Activated CD4-positive, CD25-positive, alpha-beta regulatory T cell treated with anti-CD3 and anti-CD28 coated beads, Interleukin-2, amount 50 U/mL, for 24 hours (primary cell): ENCODE measurements at places on chromosomes 11 and 22.

DNA sequence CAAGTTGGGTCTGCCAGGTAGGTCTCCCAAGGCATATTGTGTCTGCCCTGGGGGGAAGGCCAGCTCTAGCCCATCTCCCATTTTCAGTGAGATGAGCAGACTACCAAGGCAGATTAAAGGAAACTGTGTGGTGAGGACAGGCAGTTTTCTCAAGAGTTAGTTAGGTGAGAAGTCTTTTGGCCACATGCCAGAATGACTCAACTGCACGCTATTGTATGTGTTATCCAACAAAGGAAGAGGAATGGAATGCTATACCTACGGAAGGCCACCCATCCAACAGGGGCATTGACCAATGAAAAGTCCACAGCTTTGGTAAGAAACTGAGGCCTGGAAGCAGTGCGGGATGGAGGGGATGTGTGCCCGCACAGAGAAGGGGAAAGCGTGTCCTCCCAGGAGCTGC, 941.7 kb downstream of the NTM start:
- no peak for ATAC-seq

- ATAC-seq: peak; percentile 28
These were observed 754 bp downstream of the NUP50 start for GRCh38 chr22:45164270-45165088.

DNA sequence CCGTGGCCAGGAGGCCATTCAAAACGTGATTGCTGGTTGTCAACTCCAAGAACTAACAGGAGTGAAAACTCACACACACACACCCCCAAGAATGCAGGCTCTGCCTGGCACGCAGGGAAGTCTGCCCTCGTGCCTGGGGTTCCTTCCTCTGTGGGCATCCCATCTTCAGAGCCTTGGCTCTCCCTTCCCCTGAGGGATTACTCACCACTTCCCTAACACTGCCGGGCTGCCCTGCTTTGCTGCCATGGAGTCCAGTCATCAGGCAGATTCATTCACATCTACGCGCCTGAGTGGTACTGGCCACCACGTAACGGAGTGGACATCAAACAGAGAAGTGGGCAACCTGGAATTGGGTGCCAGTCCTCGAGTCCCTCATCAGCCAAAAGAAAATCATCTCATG, 120.7 kb upstream of the TMEM45B start:
- ATAC-seq: no peak

DNA sequence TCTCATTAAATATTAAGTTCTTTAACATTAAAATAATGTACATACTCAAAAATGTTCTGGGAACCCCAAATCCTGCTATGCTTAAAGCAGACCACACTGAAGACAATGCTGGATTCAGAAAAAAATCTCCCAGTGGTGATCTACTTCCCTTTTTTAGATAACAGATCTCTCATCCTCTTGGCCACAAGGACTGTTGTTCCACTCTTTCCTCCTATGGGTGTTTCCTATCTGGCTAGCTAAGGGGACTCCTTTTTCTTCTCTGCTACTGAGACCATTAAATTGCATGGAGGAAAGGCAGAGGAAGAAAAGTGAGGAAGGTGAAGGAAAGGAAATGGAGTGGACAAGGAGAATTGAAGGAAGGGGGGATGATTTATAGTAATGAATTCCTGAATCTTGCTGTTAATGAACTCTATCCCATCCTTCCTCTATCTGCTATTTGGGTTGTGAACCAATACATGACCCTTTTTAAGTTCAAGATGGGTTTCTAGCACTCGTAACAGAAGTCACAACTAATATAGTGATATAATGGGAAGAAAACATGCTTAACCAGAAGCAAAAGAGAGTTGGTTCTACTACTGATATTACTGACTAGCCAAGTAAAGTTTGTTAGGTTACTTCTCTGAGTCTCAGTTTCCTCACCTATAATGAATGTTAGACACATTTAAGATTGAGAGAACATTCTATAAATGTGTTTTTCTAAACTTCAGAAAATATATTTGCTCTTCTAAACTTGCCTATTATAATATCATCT, 53.2 kb downstream of the PIK3C2A start:
- no peak for ATAC-seq

- ATAC-seq: no peak
These were observed 98.1 kb upstream of the GUCY1A2 start for GRCh38 chr11:107116358-107116757.

DNA sequence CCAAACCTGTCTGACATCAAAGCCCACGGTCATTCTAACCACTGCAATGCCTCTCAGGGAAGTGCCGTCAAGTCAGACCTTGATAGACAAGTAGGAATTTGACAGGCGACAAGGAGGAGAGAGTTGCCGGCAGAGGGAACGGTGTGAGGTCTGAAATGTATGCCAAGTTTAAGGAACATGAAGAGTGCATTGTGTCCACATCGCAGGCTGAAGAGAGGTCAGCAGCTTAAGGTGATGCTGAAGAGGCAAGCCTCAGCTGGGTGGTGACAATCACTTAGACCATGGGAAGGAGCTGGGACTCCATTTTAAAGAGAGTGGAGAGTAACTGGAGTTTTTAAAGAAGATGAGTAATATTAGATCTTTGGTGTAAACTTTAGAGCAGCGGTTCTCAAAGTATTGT, 104.9 kb upstream of the TBCEL start:
- no peak for ATAC-seq

DNA sequence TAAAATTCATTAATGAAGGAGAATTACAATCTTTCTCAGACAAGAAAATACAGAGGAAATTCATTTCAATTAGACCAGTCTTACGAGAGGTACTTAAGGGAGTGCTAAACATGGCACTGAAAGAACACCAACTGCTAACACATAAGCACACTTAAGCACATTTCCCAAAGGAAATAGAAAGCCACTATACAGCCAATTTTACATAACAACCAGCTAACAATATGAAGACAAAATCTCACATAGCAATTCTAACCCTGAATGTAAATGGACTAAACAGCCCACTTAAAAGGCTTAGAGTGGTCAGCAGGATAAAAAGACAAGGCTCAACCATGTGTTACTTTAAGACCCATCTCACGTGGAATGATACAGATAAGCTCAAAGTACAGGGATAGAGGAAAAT, 339.5 kb upstream of the LUZP2 start:
- ATAC-seq: no peak

DNA sequence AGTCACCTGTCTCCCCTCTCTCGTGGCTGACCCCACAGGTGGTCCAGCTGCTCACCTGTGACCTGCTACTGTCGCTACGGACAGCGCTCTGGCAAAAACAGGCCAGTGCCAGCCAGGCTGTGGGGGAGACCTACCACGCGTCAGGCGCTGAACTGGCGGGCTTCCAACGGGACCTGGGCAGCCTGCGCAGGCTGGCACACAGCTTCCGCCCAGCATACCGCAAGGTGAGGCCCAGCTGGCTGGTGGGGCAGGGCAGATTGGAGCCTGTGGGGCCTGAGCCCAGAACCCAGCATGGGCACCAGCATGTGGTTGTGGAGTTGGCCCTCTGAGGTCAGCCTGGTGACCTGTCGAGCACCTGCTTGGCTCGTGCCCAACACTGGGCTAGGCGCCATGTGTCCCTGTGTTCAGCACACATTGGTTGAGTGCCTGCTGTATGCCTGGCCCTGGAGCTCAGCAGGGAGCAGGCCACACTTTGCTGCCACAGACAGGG, 11.9 kb downstream of the SHISA8 start:
- ATAC-seq: no peak
